Stimulated activated CD4-positive, alpha-beta T cell treated with anti-CD3 and anti-CD28 coated beads, Interleukin-15, amount 100 ng/mL, for 24 hours (primary cell): ENCODE measurements at places on chromosomes 7 and 10.

DNA sequence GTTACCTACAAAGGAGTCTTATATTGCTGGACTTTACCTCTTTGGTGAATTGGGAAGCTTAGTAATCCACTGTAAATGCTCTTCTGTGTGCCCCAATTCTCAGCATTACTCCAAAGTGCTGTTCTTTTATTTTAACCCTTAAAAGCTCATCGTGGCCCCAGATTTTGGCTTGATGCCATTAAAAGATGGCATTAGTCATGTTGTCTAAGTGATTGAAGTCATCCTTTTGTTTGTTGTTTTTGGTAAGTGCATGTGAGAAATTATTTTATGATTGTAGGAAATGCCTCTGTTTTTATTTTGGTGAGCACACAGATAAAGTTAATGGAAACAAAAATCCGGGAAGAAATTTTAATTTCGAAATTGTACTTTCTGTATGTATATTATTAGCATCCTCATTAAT, 82.5 kb upstream of the GATA3 start:
- no peak for DNase-seq

GRCh38 chr7:157219154-157219553, 80.4 kb downstream of the UBE3C start:
- DNase-seq: no peak

DNA sequence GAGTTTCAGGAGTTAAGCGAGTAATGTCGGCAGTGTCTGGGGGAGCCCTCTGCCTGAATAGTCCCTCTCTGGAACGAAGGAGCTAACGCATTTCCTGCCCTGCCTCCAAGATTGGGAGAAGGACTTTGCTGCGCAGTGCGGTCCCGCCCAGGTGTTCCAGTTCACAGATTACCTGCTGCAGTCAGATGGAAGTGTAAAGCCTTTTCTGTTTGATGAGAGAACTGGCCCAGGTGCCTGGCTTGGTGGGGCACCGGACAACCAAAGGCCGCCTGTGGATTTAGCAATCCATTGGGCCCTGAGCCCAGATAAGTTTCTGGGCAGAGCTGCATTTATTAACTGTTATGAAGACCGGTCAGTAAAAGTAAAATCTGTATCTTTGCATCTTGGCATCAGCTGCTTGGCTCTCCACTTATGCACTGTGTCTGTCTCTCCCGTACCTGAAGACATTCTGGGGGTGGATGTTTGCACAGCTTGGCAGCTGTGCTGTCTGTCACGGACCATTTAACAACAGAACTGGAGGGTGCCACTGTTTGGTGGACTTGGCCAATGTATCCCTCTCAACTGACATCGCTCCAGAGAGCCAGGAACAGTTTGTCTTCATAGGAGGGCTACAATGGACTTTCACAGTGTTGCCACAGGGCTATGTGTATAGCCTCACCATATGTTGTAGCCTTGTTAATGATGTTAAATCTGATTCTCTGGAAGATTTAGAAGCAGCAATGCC, 654.7 kb upstream of the ZWINT start:
- DNase-seq: no peak

- no peak for DNase-seq
Measured at GRCh38 chr7:23235813-23236221, 10.8 kb upstream of the GPNMB start.

DNA sequence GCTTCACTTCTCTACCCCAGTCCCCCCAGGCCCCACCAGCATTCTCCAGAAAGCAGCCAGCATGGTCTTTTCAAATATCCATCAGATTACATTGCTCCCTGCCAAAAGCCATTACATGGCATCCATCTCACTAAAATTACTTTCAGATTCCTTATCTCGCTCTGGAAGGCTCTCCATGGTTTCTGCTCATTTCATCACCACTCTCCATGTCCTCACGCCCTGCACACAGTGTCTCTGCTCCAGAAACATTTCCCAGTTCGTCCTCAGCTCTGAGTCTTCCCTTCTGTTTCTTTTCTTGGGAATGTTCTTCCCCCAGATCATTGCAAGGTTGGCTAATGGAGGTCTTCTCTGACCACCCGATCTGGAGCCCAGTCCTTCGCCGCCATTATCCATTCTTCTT, 499.1 kb downstream of the KCNMA1 start:
- DNase-seq: no peak

DNA sequence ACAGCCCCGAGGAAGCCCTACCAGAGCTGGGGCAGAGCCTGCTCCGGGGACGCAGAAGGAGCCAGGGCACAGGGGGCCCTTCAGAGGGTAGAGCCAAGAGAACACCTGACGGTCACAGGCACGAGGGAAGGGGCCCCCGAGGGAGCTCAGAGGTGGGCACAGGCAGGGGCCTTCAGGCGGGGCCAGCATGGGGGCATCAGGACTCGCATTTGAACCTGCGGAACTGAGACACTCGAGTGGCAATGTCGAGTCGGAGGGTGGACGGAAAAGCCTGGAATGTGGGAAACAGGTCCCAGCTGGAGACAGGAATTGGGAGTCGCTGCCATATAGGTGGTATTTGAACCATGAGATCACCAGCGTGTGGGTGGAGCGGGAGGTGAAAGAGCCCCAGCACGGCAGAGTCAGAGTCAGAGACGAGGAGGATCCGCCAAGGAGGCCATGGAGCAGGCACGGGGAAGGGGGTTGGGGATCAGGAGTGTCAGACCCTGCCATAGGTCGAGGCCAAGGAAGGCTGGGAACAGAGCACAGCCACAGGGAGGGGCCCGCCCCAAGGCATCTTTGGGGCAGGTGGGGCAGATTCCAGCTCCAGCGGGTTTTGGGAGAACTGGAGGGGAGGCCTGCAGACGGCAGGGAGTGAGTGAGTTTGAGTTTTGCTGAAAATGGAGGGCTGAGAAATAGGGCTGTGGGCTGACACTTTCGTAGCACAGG, 13.8 kb downstream of the STK32C start:
- DNase-seq: no peak

- no peak for DNase-seq
Measured at GRCh38 chr7:19519443-19520021, 189.3 kb downstream of the POLR1F start.
